Natural killer cell treated with Interleukin-12 subunit alpha and Interleukin-12 subunit beta and Interleukin-15 and Interleukin-18, amount 100 ng/mL, for 72 hours (primary cell): ENCODE measurements at places on chromosomes 7 and 10.

DNA sequence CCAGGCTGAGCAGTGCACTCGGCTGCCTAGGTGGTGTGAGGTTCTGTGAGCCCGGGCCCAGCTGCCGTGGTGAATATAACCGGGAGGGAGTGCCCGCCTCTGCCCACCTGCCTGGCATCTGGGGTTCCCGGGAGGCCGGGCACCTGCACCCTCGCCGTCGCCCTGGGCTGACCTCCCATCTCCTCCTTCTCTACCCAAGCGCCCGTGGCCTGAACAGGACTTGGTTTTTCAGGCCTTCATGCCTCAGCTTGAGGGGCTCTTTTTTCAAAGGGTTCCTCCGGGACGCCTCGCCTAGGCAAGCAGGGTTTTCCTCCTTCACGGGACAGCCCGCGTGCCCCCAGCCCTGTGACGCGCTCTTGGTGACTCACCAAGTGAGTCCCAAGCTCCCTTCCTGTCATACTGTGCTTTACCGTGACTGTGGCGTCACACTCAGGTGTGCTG is 9.9 kb downstream of the INPP5A start:
- peaks cover 43% of the 10 kb centered on the region for H3K4me1 ChIP-seq
- no peak for DNase-seq

- peaks cover 5% of the 10 kb centered on the region for H3K36me3 ChIP-seq
- H3K4me1 ChIP-seq: peaks cover 54% of the 10 kb centered on the region
- no peaks in the 10 kb centered on the region for H3K27me3 ChIP-seq
Measured at GRCh38 chr7:131057015-131057793, 270.5 kb upstream of the MKLN1 start.

- peaks cover 14% of the 10 kb centered on the region for H3K36me3 ChIP-seq
- H3K27me3 ChIP-seq: no peaks in the 10 kb centered on the region
- DNase-seq: no peak
- H3K4me1 ChIP-seq: peaks cover 33% of the 10 kb centered on the region
- H3K27ac ChIP-seq: no peak overlapping the region
Measured at GRCh38 chr7:98110249-98111022, 3.8 kb downstream of the LMTK2 start.

DNA sequence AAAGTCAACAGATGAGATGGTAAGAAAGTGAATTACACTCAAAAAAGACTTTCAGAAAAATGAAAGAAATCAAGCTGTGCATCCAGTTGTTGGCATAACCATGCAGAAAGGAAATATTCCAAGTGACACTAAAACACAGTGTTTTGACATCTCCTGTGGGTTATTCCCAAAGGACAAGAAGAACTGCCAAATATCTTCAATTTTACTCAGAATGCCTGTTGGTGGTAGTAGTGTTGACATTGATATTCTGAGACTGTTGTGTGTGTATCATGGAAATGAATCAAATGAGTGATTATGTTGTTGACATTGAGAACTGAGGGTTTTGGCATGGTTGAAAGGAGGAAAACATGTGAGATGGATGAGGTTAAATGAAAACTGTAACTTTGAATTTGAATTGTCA is 196.9 kb downstream of the SH2D4B start:
- no peaks in the 10 kb centered on the region for H3K27me3 ChIP-seq
- H3K27ac ChIP-seq: no peak overlapping the region
- no peaks in the 10 kb centered on the region for H3K4me1 ChIP-seq
- no peaks in the 10 kb centered on the region for H3K36me3 ChIP-seq
- DNase-seq: no peak

GRCh38 chr10:36183056-36183455 is 541.0 kb upstream of the FZD8 start:
- no peaks in the 10 kb centered on the region for H3K36me3 ChIP-seq
- no peaks in the 10 kb centered on the region for H3K27me3 ChIP-seq
- no peaks in the 10 kb centered on the region for H3K4me1 ChIP-seq
- no peak overlapping the region for H3K4me3 ChIP-seq
- H3K27ac ChIP-seq: no peak overlapping the region
